Head of caudate nucleus (tissue), 42 donors: ENCODE measurements at places on chromosomes 3 and 15.

- DNase-seq, result no peak
Observed at GRCh38 chr15:62850791-62851291, 191.7 kb upstream of the TPM1 start.

DNA sequence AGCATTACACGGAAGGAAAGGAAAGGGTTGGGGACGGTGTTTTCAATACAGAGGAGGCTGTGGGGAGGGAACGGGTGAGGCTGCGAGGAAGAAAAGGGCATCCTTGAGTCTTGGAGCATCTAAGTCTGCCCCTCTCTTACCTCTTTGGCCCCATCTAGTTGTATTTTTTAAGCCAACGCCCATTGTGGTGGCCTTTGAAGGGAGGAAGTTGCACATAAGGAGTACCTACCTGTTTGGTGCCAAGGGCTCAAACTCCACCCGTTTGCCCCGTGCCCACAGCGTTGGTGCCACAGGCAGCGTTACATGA, 146.1 kb upstream of the UMPS start:
- DNase-seq, result no peak

DNA sequence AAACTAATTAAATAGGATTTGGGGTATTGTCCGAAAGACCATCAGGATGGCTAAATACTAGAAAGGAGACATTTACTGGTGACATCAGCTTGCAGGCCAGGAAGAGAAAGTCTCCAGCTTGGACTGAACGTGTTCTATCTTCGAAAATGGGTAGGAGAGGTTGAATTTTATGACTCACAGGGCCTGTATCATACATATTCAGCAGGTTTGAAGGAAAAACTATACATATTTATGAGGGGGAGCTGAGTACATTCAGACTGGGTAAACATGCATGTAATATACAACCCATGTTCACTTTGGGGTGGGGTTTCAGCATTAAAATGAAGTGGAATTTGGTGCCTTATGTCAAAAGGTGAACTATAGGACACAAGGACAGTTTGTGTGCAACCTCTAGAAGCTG, 129.3 kb upstream of the CRBN start:
- DNase-seq, result no peak

- DNase-seq, result no peak
Observed at GRCh38 chr15:56616551-56616950, 116.8 kb downstream of the ZNF280D start.

DNA sequence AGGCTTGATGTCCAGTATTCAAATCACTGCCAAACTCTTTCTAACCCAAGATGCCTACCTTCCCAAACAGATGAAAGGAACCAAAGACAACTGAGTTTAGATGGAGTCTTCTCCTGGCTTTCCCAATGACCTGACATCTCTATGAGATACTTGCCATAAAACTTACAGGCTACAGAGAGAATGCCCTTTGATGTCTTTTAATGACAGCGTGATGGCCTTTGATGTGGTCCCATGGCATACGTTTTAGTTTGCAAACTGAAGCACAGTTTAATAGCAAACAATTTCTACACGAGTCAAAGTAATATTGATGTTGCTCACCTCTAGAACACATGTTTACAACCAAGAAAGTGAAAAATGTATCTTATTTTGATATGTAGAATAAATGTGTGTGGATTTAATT, 73.2 kb downstream of the ZIC4 start:
- DNase-seq, result no peak

- no peak for DNase-seq
Observed at GRCh38 chr3:23161896-23162570, 41.1 kb upstream of the UBE2E2 start.

GRCh38 chr15:93900476-93901400, 330.6 kb upstream of the MCTP2 start:
- DNase-seq, result no peak

DNA sequence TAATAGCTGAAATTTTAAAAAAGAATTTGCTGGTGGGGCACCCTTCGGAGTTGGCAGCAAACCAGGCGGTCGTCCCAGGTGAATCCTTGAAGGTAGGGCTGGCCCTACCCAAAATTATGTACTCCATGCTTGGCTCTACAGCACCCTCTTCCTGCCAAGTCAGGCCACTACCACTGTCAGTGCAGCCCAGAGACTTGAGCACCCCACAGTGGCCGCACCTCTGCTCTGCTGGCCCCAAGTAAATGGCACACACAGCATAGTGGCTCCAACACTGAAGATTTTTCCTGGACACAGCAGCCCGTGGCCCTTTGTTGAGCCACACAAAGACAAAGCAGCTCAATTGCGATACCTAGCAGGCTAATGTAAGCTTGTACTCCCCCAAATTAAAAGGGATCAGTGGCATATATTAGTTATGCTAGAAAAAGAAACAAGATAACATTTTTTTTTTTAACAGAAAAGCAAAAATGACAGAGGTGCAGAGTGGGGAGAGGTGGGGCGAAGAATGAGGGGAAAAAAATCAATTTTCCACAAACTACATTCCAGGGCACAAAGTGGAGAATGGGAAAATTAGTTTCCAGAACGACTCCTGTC, 250.5 kb downstream of the UACA start:
- DNase-seq, result no peak

GRCh38 chr3:66582721-66583423, 82.0 kb upstream of the LRIG1 start:
- no peak for DNase-seq

DNA sequence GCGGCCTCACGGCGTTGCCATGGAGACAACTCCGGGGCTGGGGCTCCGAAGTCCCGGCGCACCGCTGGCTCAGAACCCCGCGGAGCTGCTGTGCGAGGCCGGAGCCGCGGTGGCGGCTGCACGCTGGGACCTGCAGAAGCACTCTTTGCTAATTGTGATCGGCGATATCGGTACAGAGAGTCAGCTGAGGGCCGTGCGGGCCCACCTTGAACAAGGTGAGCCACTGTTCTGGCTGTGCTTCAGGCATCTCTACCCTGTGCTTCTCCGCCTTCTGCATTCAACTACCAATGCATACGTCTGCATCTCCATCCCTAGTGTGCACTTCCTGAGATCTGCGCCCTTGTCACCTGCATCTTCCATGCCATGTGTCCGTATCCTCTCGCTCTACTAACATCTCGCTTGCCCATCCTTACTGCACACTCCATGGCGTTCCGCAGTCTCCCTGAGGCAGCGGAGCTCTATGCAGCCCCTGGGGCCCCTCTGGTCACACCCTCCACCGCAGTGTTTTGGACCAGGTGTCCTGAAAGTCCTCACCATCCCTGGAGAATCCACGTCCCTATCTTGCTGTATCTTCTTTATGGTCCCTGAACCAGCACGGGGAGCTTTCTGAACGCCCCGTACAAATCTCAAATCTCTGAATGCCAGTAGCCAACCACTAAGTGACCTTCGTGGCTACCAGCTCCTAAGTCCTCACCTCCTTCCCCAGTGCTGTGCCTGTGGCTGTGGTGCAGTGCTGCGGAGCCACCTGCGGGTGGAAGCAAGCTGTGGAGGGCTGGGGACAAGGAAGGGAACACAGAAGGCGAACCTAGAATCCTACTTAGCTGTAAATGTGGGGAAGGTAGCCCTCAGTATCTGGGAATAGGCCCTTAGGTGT, 6.2 kb upstream of the MAP1A start:
- DNase-seq, result peak; percentile 78

DNA sequence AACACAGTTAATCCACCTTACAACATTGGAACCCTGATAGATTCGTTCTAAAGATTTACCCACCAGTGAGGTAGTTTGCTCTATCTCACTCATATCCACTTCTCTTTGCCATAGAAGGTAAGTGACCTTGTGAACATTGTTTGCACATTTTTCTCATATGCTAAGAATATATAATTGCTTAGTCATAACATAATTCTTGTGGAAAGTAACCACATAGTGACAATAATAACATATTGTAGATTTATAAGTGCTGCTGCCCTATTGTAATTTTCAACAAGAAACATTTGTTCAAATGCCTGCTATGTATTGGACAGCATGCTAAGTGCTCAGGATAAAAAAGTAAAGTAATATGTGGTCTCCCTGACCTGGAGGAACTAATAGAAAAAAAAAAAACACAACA, 554.2 kb upstream of the KCNMB2 start:
- no peak for DNase-seq

GRCh38 chr3:124860599-124860998, 26.6 kb downstream of the ITGB5 start:
- no peak for DNase-seq

DNA sequence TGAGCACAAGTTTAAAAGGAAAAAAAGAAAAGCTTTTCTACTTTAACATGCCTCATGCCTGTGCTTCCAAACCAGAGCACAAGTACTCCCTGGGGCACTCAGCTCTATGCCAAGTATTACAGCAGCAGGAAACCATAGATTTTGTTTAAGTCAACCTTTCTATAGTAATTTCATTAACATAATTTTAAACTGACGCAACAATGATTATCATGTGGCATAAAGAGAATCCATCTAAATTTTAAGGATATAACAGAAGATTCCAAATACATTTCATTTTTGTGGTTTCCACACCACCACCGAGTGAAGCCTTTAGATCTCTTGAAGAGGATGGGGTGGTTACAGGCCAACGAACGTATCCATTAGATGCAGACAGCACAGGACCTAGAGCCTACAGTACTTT, 112.1 kb downstream of the TNIK start:
- DNase-seq, result no peak

- no peak for DNase-seq
Observed at GRCh38 chr3:5769825-5770224, 582.3 kb downstream of the EDEM1 start.

- DNase-seq, result no peak
Observed at GRCh38 chr3:119741657-119742590, 39.1 kb downstream of the CFAP91 start.

- no peak for DNase-seq
Observed at GRCh38 chr3:189868061-189868460, 236.9 kb downstream of the TP63 start.

GRCh38 chr3:105327662-105328337, 38.9 kb upstream of the ALCAM start:
- DNase-seq, result no peak
